ENCODE measurements at places on chromosomes 5 and 9.

DNA sequence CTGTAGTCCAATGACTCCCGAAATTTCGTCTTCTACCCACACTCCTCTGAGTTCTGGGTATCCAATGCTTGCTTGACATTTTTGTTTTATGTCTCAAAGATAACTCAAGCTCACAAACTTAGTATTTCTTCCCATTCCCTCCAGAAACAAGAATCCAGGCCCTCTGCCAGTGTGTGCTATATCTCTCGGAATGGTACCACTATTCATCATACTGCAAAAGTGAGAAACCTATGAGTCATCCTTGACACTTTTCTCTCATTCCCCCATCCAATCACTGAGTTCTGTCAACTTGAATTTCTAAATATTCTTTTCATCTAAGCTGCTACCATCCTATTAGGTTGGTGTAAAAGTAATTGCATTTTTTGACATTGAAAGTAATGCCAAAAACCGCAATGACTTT is 9.8 kb downstream of the SLC12A2 start:
- no peak for DNase-seq

DNA sequence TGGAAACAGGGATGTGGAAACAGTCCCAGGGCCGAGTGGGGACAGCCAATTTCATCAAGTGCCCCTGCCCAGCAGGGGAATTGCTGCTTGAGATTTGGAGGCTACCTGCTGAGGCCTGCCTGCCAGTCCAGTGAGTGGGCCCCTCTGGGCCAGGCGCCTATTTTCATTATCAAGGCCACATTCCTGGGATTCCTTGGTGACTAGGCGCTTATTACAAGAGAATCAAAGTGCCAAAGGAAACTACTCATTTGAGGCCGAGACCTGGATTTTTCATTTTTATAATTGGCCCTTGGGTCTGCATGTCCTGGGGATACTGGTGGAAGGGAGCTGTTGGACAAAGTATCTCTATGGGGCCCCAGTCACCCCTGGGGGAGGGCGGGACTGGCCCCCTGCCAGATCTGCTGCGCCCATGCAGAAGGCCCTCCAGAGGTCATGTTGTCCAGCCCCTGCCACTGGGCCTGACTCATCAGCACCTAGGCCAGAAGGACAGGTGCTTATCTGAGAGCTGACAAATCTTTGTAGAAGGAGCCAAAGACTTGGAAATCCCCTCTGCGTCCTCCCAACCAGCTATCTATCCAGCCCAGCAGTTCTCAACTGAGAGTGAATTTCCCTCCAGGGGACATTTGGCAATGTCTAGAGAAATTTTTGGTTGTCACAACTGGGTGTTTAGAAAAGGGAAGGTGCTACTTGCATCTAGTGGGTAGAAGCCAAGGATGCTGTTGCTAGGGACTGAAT is 45.6 kb downstream of the FOXI1 start:
- no peak for DNase-seq

- DNase-seq: no peak
These were observed 184.8 kb downstream of the PBX3 start for GRCh38 chr9:125932012-125932411.

- DNase-seq: no peak
These were observed 82.7 kb downstream of the SFXN1 start for GRCh38 chr5:175561085-175561484.

DNA sequence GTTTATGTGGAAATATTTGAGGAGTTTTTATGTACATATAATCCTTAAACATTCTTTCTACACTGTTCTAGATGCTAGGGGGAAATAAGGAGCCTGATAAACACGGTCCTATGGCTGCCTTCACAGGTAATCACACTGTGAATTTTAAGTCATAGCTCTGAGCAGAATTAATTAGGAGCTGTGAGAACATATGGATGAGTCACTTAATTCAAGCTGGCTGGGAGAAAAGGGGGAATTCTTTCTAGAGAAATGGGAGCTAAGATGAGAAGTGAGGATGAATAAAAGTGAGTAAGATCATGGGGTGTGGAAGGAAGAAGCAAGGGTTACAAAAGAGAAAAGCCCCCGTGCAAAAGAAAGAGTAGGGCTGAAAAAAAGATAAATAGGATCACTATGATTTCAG is 290.8 kb downstream of the DNAH5 start:
- no peak for DNase-seq

DNA sequence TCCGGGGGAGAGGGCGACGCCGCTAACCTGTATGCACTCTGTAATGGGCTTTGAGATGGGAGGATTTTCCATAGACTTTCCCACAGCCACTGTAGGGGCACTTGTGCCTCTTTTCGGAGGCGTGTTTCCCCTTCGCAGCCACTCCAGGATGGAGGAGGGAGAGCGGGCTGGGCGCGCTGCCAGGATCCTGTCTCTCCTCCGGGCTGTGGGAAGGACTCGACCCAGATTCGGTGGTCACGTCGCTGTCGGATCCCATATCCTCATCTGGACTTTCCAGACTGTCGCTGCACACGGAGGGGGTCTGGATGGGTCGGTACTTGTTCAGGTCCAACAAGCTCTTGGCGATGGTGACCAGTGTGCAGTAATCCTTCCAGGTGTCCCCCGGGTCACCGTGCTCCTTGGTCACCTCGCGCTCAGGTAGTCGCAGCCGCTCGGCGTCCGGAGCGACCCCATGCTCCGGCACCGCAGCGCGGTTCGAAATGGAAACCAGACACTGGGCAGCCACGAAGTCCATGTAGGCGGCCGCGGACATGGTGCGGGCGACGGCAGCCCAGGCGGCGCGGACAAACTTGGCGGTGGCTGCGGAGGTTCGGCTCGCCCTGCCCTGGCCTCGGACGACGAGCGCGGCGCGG is 1.5 kb downstream of the KLF9 start:
- DNase-seq: peak; percentile 27

DNA sequence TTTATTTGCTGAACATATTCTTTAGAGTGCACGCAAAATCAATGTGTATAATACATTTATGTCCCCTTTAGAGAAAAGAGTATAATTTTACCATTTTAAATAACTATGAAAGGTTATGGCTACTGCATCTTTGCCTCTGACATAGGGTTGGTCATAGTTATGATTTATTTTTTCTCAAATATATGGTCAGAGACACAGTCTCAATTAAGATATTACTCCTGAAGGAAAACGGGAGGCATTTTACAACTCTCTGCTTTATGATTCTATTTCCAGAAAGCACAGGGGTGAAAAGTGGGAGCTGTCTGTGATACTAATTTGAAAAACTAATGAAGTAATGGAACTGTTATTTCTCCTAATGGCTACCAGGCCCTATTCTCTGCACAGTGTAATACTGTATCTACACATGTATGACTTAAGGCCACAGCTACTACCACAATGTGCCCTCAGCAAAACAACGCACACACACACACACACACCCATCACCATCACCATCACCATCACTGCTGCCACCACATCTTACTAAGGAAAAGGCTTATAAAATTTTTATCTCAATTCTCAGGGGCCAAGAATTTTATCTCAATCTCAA is 262.9 kb downstream of the EFNA5 start:
- DNase-seq: no peak

DNA sequence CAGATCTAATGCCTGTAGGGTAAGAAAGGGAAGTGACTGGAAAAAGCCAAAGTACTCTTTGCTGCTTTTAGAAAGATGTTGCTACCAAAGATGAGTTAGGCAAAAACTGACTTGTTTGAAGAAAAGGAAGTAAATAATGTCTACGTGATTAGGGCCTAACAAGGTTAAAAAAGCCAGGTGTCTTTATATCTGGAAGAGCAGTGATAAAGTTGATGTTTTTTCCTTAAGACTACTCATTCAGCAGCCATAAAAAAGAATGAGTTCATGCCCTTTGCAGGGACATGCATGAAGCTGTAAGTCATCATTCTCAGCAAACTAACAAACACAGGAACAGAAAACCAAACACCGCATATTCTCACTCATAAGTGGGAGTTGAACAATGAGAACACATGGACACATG is 13.5 kb upstream of the AMACR start:
- DNase-seq: no peak

- no peak for DNase-seq
These were observed 11.6 kb upstream of the FAM169A start for GRCh38 chr5:74877624-74878304.

- DNase-seq: no peak
These were observed 1.7 kb upstream of the IRX1 start for GRCh38 chr5:3593771-3594509.

GRCh38 chr9:16282718-16283117 is 587.8 kb downstream of the BNC2 start:
- DNase-seq: no peak

DNA sequence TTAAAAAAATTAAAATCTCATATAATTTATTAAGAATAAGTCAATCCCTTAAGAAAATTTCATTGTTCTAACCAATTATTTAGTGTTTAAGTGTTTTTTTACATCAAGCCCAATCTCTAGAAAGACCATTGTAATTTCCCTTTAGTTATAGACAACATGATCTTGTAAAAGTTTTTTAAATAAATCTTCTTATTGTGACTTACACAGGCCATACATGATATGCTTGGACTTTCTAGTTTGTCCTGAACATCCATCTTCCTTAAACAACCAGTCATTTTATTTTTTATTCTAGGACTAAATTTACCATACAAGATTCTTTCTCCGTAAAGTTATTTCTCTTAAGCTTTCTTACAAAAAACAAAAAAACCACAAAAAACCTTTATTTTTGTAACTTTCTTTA is 126.5 kb upstream of the MAST4 start:
- DNase-seq: no peak

GRCh38 chr5:59390074-59390659 is 503.4 kb downstream of the PDE4D start:
- peak; percentile 16 for DNase-seq

- peak; percentile 41 for DNase-seq
These were observed 602 bp downstream of the RPL37 start for GRCh38 chr5:40834391-40834848.

DNA sequence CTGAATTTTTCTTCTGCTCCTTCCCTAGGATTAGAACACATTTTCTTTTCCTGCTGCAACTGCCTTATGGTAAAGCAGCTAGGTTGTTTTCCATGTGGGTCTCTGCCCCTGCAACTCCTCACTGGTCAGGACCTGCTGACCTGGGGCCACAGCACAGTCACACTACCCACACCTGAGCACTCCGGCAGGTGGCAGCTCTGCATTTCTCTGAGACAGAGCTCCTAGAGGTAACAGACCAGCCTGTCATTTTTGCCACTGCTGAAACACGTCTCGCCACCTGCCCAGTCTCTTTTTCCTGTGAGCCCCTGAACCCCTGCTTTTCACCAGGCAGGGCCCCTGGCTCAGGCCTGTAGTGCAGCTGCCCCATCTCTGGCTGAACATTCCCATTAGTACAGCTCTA is 609.6 kb downstream of the HINT1 start:
- DNase-seq: no peak

GRCh38 chr5:2753452-2754420 is 2.3 kb upstream of the IRX2 start:
- no peak for DNase-seq

GRCh38 chr5:166963596-166963995 is 1327.8 kb upstream of the WWC1 start:
- DNase-seq: no peak

GRCh38 chr5:109878887-109879286 is 189.2 kb downstream of the MAN2A1 start:
- DNase-seq: no peak

- no peak for DNase-seq
These were observed 44.7 kb downstream of the GAS1 start for GRCh38 chr9:86902586-86902985.

- DNase-seq: no peak
These were observed 1761.9 kb upstream of the ACO1 start for GRCh38 chr9:30622561-30622960.

DNA sequence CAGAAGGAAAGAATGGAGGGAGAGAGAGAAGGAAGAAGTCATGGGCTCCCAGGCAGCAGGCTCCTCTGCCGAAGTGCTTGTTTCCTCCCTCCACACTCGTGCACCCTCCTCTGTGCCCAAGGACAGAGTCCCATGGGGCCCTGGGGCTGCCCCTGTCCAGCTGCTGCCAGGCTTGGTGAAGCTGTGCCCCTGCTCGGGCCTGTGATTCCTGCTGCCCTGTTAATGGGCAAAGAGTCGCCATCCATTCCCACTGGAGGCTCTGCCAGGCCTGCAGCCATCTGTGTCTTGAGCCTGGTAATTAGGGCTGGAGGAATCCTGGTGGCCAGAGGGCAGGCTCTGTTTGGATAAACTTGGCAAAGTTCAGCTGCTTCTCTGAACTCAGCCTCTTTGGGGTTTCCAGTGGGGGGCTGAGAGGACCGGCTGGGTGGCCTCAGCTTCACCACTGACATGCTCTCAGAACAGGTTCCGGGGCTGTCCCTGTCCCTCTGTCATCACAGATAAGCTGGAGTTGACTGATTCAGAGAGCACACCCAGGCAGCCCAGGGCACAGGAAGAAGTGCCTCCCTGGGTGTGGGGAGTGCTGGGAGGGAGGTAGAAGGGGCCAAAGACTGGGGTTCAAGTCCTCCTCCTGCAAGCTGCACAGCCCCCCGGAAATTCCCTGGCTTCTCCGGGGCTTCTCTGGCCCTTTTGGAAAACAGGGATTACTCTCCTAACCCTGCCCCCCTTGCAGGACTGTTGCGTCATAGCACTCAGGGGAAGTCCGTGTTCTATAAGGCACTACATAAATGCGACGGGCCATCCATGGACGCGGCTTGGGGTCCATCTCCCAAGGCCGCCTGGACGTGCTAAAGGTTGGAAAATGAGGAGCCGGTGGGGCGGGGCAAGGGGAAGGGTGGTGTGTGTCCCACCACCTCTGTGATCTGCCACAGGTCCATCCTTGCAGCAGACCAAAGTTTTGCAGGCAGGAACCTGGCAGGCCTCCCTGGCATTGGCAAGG is 154.8 kb downstream of the PAX5 start:
- DNase-seq: no peak

DNA sequence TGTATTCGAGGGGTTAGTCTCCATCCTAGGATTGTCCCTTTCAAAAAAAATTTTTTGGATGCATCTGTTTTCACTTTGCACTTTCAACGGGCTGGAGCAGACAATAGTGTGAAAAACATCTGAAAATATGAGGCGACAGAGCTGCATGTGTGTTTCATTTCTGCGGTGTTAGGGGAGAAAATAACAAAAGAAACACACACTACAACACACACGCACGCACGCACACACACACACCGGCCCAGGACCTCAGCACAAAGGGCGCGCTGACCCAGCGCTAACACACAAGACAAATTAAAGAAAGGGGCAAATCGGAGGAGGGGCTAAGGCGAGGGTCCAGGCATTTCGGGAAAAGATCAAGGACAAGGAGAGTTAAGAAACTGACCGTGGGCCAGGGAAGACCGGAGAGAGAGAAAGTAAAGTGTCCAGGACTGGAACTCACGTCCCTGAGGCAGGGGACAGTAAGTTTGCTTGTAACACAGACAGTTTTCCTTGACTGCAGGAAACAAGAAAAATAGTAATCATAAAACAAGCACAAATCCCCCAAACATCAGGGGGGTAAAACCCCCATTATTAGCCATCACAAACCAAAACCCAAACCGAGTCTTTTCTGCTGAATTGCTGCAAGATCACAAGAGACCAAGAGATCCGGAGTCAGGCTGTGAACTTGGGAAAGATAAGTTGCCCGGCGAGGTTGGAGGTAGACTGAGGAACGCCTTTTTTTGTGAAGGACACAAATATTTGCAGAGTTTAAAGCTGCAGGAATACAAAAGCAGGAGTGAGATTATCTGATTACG is 302.1 kb downstream of the PARP8 start:
- no peak for DNase-seq

All from activated gamma-delta T cell treated with Interleukin-2 at 50 U/mL for 16 hours (primary cell).